Stimulated activated CD4-positive, alpha-beta T cell treated with anti-CD3 and anti-CD28 coated beads, TNF-alpha, amount 100 ng/mL, for 24 hours (primary cell): ENCODE measurements at places on chromosomes 5 and 9.

DNA sequence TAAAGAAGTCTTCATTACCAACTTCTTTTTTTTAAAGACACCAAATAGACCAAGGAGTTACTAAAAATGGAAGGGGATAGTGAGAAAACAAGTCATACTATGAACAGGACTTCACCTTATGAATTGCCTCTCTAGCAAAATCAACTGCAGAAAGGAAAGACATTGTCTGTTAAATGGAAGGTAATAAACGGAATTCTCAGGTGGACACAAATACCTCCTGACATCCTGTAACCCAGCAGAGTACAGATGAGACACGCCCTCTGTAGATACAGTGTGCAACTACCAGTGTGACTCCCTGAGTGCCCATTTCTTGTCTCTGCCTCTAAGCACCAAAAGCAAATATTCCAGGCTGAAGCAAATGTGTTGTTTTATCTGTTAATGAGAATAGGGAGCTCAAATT, 12.2 kb upstream of the PLPP1 start:
- DNase-seq, result no peak

DNA sequence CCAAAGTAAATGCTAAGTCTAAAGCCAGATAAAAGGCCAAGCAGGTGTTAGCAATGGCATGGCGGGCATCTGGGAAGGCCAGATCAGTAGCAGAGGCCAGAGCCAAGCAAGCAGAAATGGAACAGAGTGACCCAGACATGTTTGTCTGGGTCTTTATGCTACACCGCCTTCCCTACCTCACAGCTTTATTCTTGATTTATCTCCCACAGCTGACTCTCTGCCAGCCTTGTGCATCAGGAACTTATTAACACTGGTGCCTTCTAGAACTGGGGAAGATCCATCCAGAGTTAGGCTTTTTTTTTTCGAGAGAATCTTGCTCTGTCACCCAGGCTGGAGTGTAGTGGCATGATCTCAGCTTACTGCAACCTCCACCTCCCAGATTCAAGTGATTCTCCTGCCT, 112.5 kb upstream of the SLC44A1 start:
- DNase-seq, result no peak

DNA sequence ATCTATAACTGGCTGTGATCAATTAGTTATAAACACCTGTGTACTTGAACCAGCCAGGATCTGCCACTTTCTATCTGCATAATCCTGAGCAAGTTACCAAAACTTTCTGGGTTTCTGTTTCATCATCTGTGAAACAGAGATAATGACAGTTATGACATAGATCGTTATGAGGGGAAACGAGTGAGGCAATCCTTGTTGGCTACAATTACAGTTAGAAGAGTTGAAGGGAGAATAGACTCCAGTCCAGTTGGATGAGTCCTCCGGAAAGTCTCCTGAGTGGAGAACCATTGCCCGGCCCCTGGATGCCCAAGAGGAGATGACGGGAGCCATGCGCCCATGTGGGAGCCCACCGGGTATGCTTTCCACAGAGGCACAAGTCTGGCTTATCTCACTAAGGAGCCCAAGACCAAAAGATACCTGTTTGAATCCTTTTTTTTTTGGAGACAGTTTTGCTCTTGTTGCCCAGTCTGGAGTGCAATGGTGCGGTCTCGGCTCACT, 4.5 kb downstream of the PDE6A start:
- no peak for DNase-seq

DNA sequence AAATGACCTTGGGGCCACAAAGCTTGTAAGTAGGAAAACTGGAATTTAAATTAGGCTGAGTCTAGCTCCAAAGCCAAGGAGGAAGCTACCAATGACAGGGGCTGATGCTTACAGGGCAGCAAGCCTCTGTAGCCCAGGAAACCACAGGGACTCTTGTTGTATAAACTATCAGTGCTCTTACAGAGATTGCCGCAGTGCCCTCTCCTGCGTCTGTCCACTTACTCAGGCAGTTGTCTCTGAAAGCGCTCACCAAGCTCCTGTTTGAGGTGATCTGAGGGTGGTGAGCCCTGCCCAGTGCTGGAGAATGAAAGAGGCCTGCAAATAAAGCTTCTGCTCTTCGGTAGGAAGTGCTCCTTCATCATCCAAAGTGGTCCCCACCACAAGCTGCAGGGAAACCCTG, 498.8 kb downstream of the ARHGEF28 start:
- DNase-seq, result no peak

DNA sequence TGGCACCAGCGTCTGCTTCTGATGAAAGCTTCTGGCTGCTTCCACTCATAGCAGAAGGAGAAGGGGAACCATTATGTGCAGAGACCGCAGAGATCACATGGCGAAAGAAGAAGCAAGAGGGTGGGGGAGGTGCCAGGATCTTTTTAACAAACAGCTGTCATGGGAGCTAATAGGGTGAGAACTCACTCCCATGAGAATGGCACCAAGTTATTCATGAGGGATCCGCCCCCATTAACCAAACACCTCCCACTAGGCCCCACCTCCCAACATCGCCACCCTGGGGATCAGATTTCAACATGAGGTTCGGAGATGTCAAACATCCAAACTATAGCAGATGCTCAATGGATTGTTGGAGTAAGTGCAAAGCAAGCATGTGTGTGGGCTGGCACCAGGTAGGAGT, 125.8 kb upstream of the SLIT3 start:
- DNase-seq, result no peak

DNA sequence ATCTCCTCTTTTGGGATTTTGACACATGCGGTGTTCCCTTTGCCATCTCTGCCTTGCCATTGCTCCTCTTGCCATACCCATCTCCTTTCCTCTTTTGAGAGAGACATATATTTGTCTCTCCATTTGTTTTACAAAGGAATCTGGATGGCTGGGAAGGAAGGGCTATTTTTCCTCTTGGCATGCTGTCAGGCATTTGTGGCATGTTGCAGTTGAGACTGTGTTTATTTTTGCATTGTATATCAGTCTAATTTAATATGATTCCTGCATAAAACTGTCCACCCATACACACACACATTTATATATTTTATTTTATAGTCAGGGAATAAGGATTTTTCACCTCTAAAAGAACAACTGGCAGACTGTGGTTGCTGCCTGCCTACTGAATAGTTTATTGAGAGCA, 1105.8 kb upstream of the SEMA6A start:
- no peak for DNase-seq

DNA sequence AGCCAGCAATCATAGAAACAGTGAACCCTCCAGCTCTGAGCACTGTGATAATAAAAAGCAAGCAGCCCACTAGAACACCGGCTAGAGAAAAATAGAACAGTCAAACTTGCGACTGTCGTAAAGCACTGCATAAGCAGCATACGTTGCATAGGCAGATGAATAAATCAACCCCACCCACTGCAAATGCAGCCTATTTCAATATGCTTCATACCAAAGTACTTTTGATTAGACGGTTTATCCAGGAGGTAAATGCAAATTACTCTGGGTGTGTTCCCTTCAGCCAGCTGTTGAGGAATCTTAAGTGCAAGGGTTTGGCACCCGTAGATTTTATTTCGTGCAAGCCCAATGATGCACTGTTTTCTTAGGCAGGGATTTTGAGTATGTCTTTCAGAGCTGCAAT, 32.1 kb upstream of the ANKRD18A start:
- DNase-seq, result no peak

DNA sequence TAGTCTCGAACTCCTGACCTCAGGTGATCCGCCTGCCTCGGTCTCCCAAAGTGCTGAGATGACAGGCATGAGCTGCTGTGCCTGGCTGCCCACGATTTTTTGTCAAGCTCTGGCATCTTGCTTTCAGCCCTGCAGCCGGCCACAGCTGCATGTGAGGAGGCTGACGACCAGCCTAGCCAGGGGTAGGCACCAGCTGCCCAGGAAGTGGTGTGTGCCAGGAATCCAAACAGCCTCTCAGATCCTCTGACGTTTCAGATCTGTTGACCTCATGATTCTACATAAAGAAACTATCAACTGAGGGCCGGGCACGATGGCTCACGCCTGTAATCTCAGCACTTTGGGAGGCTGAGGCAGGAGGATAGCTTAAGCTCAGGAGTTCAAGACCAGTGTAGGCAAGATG, 19.0 kb downstream of the DYNC2I2 start:
- no peak for DNase-seq

DNA sequence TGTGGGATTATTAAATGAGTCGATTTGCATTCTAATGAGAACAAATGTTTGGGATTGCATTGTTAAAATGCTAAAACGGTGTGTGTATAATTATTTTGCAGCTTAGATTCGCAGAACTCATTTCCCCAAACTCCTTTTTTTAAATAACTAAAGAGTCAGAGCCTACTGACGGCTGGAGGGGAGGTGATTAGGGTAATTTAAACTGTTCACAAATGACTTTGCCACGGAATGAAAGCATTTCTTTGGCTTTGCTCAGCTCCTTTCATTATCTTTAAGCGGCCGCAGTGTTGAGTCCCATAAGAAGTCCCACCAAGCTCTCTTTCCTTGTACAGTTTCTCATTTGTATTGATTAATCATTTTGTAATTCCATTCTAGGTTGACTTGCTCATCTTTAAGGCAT, 1632.8 kb downstream of the MAT2B start:
- no peak for DNase-seq

GRCh38 chr5:132143148-132143547, 69.6 kb downstream of the CSF2 start:
- no peak for DNase-seq

GRCh38 chr9:89874351-89875321, 269.8 kb downstream of the GADD45G start:
- no peak for DNase-seq

DNA sequence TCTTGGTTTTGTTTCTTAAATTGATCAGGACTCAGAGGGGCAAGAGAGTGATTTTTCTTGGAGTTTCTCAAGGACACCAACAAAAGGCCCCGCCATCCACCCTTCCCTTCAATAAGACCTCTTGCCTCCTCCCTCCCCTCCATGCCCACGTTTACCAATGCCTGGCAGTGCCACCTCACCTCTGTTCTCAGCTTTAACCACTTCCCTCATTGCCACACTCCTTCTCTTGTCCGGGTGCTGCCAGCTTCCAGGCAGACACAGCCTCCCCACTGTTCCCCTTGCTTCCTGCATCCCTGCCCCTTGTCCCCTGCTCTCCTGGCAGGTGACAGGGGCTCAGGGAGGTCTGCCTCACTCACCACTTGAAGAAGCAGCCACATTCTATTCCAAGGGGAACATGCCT, 90.8 kb downstream of the LHX2 start:
- DNase-seq, result no peak

- DNase-seq, result peak; percentile 43
Observed at GRCh38 chr5:141326088-141326854, 4.0 kb upstream of the PCDHGA1 start.

DNA sequence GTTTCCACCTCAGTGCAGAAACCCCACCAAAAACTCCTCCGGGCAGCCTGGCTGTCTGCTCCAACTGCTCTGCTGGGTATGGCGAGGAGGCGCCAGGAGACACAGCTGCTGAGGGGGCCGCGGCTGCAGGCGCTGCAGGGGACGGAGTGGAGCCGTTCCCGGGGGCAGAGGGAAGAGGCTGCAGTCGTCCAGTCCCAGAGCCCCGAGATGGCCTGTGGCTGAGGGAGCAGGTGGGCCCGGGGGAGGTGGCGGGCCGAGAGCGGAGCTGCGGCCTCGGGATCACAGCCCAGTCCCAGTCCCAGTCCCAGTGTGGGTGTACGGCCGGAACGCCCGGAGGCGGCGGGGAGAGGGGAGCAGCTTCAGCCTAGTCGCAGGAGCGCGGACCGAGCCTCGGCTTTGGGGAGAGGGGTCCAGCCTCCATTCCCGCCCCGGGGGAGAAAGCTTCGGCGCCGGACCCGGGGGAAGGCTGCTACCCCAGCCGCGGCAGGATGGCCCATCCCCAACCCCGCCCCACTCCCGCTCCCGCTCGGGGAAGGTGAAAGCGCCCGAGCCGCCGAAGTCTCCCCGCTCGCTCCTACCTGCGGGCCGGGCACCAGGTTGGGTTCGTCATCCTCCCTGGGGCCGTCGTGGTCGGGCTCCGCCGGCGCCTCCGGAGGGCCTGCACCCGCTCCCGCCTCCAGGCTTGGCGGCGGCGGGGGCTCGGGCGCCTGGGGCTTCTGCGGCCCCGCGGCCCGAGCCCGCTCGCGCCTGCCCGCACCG, 513 bp downstream of the FAM193B start:
- peak; percentile 38 for DNase-seq

- DNase-seq, result no peak
Observed at GRCh38 chr5:145776886-145777285, 58.3 kb downstream of the PRELID2 start.

DNA sequence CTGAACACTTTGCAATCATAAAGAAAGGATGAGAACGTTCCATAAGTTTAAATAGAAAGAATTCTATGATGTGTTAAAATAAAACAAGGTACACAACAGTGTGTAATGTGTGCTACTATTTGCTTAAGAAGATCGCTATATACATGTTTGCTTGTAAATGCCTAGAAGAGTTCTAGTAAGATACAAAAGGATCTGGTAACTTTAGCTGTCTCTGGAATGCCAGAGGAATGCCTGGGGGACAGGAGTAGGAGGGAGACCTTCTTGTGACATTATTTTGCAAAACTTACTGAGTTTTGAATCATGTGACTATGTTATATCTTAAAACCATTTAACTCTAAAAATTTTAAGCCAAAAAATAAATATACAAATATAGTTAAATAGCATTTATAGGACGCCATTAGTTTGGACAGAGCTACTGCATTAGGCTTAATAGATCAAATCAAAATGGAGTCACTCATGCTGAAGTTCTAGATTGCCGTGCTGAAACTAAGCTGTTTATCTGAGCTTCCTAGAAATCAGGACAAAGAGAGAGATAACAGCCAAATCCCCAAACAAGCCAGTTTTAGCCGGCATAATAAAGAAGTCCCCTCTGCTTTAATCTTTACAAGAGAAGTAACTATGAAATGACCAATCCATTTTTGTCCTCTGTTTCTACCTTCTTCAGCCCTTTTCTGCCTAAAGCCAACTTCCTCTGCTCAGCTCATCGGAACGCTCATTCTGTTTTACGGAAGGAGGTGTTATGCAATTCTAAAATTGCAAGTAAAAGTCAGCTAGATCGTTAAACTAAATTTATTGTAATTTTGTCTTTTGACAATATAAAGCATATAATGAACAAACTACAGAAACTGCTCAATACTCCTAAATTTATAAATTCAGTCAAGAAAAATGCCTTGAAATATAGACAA, 44.8 kb downstream of the LIX1 start:
- DNase-seq, result no peak

- no peak for DNase-seq
Observed at GRCh38 chr5:33194914-33195313, 245.9 kb upstream of the TARS1 start.

- no peak for DNase-seq
Observed at GRCh38 chr5:126351153-126351552, 72.1 kb upstream of the GRAMD2B start.

GRCh38 chr5:151680944-151681427, 5.7 kb downstream of the SPARC start:
- no peak for DNase-seq

GRCh38 chr5:95996904-95997723, 35.5 kb upstream of the ELL2 start:
- no peak for DNase-seq

GRCh38 chr5:56951126-56951945, 587 bp downstream of the MIER3 start:
- peak; percentile 2 for DNase-seq
